ENCODE measurements at places on chromosomes 11 and 22. TPM values are rescaled to one million over a fixed set of nuclear protein-coding genes. Genes with fewer than 3 reads are reported as not detected.

GRCh38 chr11:119599864-119600541 is 129.0 kb downstream of the NECTIN1 start:
- no peak for DNase-seq
- H3K36me3 ChIP-seq, result no peaks in the 10 kb centered on the region
- no peaks in the 10 kb centered on the region for H3K4me1 ChIP-seq
- no peak overlapping the region for H3K4me3 ChIP-seq
- no peak overlapping the region for H3K27ac ChIP-seq
- no peaks in the 10 kb centered on the region for H3K27me3 ChIP-seq

GRCh38 chr22:27435844-27436576 is 365.5 kb downstream of the MN1 start:
- H3K4me3 ChIP-seq, result no peak overlapping the region
- H3K36me3 ChIP-seq, result no peaks in the 10 kb centered on the region

DNA sequence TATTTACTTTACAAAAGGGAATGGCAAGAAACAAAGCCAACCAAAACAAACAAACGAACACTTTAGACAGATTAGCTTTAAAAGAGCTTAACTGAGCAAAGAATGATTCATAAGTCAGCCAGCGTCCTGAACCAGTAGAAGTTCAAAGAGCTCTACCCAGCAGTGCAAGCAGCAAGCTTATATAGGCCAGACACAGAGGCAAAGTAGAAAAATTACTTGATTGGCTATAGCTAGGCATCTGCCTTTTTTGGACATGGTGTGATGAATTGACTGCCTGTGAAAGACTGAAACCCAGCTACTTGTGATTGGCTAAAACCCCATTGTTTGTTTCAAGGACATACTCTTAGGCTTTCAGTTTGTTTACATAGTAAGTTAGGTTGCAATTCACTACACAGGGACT is 2120.0 kb upstream of the RAG2 start:
- H3K27me3 ChIP-seq, result no peaks in the 10 kb centered on the region
- H3K36me3 ChIP-seq, result no peaks in the 10 kb centered on the region
- H3K4me3 ChIP-seq, result no peak overlapping the region
- H3K4me1 ChIP-seq, result no peaks in the 10 kb centered on the region
- no peak for DNase-seq

DNA sequence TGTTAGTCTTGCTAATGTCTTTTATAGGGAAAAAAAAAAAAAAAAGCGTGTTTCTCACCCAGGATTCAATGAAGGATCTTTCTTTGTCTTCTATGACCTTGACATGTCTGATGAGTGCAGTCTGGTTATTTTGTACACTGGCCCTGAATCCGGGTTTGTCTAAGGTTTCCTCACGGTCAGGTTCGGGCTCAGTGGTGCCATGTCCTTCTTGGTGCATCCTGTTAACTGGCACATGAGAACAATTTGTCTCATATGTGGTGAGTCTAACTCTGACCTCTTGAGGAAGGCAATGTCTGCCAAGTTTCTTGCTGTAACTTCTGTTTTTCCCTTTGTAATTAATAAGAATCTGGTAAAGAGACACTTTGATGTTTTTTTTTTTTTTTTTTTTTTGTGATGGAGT is 12.5 kb downstream of the F2 start:
- H3K4me1 ChIP-seq, result no peaks in the 10 kb centered on the region
- H3K36me3 ChIP-seq, result no peaks in the 10 kb centered on the region
- no peak overlapping the region for H3K27ac ChIP-seq
- H3K27me3 ChIP-seq, result no peaks in the 10 kb centered on the region
- peak; percentile 29 for DNase-seq

DNA sequence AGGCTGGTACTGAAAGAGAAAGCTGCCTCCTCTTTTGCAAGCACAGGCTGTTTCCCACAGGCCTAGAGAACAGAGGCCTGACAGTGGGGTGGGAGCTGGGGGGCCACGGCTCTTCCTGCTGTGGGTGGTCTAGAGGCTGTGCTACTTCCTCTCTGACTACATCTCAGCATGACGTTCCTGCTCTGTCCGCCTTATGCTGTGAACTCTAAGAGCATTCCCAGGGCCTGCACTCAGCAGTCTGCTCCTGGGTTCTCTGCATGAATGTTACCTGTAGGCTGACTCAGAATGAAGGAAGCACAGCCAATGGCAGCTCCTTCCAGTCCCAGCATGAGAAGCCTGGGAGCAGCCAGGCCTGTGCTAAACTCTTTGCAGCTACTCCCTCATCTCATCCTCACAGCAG is 534.3 kb downstream of the NTM start:
- no peak overlapping the region for H3K4me3 ChIP-seq
- no peaks in the 10 kb centered on the region for H3K36me3 ChIP-seq
- no peaks in the 10 kb centered on the region for H3K27me3 ChIP-seq
- H3K27ac ChIP-seq, result no peak overlapping the region
- no peak for DNase-seq

DNA sequence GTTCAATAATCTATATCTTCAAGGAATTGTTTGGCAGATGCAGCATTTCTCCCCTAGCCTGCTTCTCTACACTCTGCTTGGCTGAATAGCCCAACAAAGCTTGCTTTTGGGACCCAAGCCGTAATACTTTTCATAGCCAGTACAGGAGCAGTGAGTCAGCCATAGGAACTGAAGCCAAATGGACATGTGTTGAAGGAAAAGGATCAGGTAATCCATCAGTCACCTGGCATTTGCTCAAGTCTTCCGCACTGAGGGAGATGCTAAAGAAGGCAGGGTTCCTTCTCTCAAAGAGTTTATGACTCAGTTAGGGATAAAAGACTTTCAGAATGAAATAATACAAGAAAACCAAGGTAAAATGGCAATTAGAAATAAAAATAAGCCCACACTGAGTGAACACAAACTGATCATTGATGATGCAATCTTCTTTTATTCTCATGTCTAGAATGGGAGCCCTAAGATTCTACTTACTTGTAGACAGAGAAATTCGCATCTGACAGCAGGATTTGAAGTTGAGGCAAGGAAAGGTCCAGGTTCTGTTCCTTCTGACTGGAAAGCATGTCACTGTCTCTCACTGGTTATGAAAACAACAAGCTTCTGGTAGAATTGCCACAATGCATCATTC is 13.2 kb downstream of the C11orf87 start:
- H3K27me3 ChIP-seq, result no peaks in the 10 kb centered on the region
- H3K4me1 ChIP-seq, result no peaks in the 10 kb centered on the region
- H3K36me3 ChIP-seq, result no peaks in the 10 kb centered on the region

DNA sequence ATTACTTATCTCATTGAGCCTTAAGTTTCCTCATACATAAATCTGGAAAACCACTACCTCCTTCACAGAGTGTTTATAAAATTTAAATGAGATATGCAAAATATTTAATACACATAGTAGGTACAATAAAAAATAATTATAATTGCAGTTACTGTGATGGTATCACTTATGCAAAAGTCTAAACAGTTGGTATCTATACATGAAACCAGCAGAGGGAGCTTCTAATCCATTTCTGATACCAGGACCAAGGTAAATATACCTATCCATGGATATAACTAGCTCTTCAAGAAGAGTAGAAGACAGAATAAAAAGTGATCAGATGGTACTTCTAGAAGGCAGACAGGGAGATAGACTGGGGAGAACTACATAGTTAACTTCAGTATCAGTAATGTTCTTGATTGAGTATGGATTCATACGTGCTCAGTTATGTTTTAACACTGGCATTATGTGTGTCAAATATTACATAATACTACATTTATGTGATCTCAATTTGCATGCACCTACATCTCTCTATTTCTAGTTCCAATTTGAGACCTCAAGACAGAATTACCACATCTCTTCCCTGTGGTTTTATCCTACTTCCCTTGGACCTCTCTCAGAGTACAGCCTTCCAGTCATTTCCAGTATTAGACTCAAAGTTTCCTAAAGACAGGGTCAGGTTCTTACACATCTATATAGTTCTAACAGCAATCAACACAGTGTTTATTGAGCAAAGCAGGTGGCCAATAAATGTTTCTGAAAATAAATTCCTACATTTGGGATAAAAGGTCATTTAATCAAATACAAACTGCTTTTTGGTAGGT is 13.7 kb upstream of the TSG101 start:
- no peaks in the 10 kb centered on the region for H3K4me1 ChIP-seq
- no peak overlapping the region for H3K27ac ChIP-seq
- no peak overlapping the region for H3K4me3 ChIP-seq
- H3K36me3 ChIP-seq, result peaks cover 30% of the 10 kb centered on the region
- no peak for DNase-seq

DNA sequence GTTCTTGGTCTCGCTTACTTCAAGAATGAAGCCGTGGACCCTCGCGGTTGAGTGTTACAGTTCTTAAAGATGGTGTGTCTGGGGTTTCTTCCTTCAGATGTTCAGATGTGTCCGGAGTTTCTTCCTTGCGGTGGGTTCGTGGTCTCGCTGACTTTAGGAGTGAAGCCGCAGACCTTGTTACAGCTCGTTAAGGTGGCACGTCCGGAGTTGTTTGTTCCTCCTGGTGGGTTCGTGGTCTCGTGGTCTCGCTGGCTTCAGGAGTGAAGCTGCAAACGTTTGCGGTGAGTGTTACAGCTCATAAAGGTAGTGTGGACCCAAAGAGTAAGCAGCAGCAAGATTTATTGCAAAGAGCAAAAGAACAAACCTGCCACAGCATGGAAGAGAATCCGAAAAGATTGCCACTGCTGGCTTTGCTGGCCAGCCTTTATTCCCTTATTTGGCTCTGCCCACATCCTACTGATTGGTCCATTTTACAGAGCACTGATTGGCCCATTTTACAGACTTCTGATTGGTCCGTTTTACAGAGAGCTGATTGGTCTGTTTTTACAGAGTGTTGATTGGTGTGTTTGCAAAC is 27.1 kb upstream of the NXPE2 start:
- no peak overlapping the region for H3K4me3 ChIP-seq
- no peaks in the 10 kb centered on the region for H3K27me3 ChIP-seq
- no peak for DNase-seq
- H3K27ac ChIP-seq, result no peak overlapping the region

GRCh38 chr11:105609832-105610781 is at the start of gene GRIA4:
Gene GRIA4, plus strand, starts transcription at chr11:105610073. Its CDS starts 925 bp downstream, at chr11:105610998.
- H3K4me3 ChIP-seq, result peak within 1 kb of the TSS; percentile 32
- DNase-seq, result peak; percentile 73
- peaks cover 9% of the 10 kb centered on the region for H3K27me3 ChIP-seq
- H3K36me3 ChIP-seq, result no peaks in the 10 kb centered on the region

Gene ART5
- total RNA-seq, result not detected

Gene MMP1
- 1.2 TPM for total RNA-seq

Gene MS4A6A
- 560 TPM for total RNA-seq

Gene ZPR1
- total RNA-seq, result 40.3 TPM

Gene SLC6A5
- not detected for total RNA-seq

Gene NPTXR
- total RNA-seq, result 11.5 TPM

Measured in spleen (tissue), 13 donors.